ENCODE measurements at places on chromosomes 7 and 10.

DNA sequence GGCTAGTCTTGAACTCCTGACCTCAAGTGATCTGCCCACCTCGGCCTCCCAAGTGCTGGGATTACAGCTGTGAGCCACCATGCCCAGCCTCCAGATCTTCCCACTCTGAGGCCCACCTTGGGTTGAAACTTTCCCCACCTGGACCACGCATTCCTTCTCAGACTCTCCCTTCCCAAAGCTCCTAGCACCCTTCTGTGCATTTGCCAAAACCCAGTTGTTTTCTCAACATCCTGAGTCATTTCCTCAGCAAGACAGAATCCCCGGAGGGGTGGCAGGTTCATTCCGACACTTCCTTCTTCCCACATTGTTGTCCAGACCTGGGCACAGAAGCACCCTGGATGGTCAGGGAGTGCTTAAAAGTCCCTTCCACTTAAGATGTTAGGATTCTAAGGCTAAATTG, 28.9 kb downstream of the BAG3 start:
- peak; percentile 65 for DNase-seq

GRCh38 chr10:7438196-7438986, 27.6 kb upstream of the SFMBT2 start:
- DNase-seq: peak; percentile 26

DNA sequence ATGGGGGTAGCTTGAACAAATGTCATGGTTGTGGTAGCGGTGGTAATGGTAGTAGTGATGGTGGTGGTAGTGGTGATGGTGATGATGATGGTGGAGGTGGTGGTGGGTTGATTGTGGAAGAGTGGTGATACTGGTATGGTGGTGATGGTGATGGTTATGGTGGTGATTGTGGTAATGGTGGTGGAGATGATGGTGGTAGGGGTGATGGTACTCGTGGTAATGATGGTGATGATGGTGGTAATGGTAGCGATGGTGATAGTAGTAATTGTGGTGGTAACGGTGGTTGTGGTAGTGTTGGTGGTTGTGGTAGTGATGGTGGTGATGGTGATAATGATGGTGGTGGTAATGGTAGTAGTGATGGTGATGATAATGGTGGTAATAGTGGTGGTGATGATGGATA, 65.7 kb upstream of the SDK1 start:
- DNase-seq: no peak

GRCh38 chr10:1954300-1954699, 217.0 kb upstream of the ADARB2 start:
- DNase-seq: no peak

- no peak for DNase-seq
Observed at GRCh38 chr7:36336390-36336789, 53.3 kb upstream of the ANLN start.

DNA sequence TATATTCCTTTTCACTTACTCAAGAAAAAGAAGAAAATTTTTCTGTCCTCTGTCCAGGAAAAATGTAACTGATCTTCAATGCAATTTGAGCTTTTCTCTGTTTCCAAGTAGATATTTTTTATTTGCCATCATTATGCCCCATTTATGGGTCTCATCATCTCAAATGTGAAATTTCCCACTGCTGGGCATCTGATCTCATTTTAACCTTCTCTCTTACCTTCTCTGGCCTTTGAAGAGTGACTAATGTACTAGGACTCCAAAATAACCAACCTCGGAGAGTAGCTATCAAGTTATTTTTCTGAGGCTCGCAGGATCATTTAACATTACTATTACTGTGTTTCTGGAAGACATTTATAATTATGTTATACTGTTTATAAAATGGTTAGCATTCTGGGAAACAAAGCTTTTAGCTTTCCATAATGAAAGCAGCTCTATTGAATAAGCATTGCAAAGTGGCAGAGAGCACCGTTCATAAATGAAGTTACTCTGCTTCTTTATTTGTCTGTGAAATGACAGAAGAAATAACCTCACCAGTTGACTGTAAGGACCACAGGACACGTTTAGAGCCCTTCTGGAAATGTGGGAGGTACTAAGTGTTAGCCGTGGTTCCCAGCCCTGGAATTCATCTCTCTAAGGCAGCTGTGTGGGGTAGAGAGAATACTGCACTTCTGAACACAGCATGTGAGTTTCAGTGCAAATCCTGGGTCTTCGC, 33.3 kb upstream of the NMT2 start:
- peak; percentile 48 for DNase-seq

DNA sequence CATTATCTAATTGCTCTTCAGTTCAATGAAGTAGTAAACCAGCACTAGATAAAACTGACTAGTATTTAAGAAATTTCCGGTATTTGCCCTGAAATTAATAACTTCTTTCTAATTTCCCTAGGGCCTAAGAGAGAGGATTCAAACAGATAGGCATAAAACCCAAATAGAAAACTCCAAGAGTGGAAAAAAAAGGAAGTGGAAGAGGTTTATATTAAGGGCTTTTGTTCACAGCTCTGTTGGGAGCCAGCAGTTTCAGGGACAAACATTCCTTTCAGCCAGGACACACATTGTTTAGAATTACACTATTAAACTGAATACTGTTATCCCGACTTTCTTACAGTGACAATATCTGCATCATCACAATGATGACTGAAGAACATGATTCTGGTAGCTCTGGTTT, 3.6 kb downstream of the ODAD2 start:
- DNase-seq: peak; percentile 50

- DNase-seq: peak; percentile 61
Observed at GRCh38 chr7:138161600-138162081, 85.4 kb downstream of the AKR1D1 start.

GRCh38 chr7:2181077-2181854, 51.5 kb downstream of the MAD1L1 start:
- DNase-seq: no peak

- no peak for DNase-seq
Observed at GRCh38 chr10:1673568-1674345, 63.6 kb downstream of the ADARB2 start.

GRCh38 chr7:27631391-27631790, 31.3 kb downstream of the HIBADH start:
- no peak for DNase-seq

DNA sequence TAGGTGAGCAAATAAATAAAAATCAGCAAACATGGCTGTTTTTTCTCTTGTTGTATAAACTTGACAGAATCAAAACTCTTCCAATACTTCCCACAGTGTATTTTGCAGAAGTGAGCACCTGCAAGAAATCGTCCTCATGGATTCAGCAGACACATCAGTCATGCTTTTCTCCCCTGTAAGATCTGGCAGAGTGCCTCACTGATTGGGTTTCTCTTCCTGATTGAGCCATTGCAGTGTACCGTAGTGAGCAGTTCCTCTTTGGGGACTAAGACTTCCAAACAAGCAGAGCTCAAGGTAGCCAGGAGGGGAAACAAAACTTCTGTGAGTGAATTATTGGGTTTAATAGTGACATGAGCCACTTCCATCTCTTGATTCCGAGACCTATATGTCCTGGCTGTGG, 2.2 kb upstream of the CCDC3 start:
- DNase-seq: no peak

DNA sequence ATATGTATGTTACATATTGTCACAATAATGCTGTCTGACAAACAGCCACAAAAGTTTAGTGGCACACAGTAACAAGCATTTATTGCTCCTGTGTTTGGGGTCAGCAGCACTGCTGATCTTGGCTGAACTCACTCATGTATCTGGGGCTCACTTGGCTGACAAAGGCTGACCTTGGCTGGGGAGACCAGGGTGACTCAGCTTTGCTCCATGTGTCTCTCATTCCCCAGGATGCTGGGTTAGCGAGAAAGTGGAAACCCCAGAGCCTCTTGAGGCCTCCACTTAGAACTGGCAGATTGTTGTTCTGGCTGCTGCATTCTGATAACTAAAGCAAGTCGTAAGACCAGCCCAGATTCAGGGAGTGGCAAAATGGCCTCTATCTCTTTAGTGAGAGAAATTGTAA, 217.3 kb upstream of the HABP2 start:
- DNase-seq: peak; percentile 62

DNA sequence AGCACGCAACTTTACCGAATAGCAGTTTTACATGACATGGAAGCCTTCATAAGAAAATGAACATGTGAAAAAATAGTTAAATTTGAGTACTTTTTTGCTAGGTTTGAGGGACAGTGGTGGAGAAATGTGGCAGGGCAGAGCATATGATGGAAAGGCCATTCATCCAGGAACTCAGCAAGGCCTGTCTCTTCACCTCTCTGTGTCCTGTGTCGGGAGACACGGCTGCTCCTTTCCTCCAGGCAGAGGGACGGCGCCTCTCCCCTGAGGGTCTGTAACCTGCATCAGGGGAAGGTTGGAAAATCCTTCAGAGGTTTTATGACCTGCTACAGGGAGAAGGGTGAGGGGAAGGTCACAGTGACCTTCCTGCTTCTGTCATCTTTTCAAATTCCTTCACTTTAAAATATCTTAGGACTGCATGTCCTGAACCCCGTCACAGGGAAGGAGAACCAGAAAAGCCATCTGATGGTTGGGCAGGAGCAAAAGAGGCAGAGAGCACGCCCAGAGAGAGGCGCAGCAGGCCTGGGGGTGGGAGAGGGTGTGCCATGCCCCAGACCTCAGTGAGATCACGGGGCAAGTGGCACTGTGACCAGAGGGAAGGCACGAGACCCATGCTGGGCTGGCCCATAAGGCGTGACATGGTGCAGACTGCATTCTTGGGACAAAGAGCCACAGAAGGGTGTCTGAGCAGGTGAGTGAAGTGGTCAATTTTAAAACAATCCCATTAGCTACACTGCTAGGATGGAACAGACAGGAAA, 44.0 kb downstream of the GSDME start:
- no peak for DNase-seq

- DNase-seq: no peak
Observed at GRCh38 chr7:114722562-114722961, 199.3 kb upstream of the MDFIC start.

DNA sequence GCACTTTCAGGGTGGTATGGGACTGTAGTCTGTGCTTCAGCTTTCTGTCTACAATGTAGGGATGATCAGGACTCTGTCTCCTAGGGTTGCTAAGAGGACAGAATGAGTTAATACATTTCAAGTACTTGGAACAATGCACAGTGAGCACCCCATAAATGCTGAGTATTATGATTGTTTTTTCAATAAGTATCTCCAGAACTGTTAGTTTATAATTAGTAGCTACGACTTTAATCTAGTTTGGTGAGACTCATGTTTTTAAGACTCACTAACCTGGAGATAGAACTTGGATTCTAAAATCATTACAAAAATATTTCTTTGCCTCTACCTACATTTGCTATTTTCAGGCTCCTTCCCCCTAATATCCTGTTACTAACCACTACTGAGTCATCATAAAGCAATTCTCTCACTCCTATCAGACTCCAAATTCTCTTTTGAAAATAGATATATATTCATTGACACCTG, 95.3 kb downstream of the CPED1 start:
- peak; percentile 37 for DNase-seq

- DNase-seq: peak; percentile 70
Observed at GRCh38 chr7:5382281-5382892, 41.2 kb downstream of the TNRC18 start.

DNA sequence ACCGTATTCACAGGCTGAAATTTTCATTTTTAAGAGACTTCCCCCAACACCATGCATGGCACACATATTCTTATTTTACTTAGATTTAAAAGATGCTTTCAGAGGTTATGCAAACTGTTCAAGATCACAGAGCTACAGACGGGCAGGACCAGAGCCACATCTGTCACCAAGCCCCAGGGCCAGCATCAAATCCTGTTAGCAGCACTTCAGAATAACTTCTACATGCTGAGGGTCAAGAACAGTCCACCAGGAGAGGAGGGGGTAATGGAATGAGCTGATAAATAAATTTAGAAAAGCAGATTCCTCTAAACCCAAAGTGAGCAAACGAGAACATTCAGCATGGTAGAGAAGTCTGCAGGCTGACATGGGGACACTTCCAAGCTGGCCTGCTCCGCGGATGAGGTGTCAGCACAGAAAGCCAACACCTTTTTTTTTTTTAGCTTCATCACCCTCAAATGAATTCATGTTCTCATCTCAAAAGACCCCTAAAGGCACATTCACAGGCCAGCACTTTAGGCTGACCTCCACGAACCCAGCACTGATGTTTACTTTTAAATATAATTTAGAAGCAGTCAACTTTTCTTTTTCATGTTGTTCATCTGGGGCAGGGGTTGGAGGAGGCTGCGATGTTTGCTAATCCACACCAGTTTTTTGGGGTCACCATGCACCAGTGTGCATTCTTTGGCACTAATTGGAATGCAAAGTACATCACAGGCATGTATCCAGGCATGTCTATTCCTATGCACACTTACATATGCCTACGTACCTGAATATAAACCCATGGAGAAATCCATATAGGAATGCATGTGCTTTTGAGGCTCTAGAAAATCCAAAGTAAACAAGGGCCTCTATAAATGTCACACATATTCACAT, 249.0 kb downstream of the TNS3 start:
- DNase-seq: no peak

DNA sequence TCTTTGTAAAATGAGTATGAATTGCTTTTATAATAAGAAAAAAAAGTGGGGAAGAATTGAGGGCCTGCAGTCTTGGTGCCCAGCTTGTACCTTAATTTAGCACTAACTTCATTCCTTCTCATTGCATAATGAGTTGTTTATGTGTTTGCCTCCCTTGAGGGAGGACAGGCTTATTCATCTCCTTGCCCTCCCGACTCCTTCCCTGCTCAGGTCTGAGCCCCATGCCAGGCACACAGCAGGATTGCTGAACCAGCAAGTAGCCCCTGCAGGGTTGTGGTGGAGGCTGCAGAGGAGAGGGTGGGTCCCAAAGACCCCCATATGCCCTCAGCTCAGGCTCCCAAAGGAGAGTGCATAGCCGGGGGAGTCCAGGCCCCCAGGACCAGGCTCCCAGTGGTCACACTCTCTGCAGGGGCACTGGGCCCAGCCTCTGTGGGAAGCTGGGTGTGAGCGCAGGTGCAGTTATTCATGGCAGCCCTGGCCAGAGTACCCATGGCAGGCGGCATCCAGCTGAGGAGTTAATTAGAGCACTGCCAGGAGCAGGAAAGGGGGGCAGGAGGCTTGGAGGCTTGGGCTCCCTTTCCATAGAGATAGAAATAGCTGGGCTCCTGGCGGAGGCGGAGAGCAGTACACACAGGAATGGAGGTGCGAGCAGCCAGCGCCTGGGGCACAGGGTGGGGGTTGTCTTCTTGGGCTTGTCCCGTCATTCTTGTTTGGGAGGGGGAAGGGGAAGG, 28.2 kb upstream of the GOLGA7B start:
- no peak for DNase-seq

- peak; percentile 53 for DNase-seq
Observed at GRCh38 chr10:104098358-104098925, 12.8 kb upstream of the COL17A1 start.

Measured in fibroblast of skin of right quadriceps (primary cell).